H9 (cell line): ENCODE measurements at places on chromosomes 3 and 15.

DNA sequence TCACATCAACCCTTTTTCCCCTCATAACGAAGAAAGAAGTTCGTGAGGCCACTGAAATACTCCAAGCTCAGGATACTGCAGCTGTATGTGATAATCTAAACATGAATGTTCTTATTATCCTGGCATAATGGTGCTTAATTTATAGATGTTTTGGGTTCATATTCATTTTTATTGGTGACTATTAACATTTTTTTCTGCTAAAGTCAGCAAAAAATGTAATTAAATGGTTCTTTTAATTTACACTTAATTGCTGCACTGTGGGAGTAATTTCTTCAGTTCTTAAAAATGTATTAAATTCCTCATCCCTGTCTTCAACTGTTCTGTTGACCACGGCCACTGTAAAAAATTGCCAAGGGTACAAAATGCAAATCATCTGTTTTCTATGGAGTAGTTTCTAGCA, 95.6 kb downstream of the CDIN1 start:
- no peak for DNase-seq

GRCh38 chr15:45224621-45225217, 27.3 kb upstream of the SLC28A2 start:
- DNase-seq: no peak

DNA sequence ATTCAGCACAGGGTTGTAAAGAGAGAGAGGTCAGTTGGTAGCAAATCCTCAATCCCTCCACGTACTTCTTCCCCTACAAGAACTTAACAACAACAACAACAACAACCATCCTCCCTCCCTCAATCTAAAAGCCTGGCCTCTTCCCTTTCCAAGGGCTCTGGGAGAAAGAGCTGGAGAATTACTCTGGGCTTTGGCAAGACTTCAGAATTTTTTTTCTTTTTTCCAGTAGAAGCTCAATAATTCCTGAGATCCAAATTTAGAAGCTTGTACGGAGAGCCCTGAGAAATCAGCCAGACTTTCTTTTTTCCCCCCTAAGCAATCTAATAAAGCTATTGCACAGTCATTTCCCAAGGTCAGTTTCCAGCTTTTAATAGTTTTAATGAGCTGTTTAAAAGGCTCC, 95.8 kb upstream of the CACNA2D3 start:
- no peak for DNase-seq

- DNase-seq: no peak
Observed at GRCh38 chr3:72322264-72322976, 525.8 kb downstream of the SHQ1 start.

DNA sequence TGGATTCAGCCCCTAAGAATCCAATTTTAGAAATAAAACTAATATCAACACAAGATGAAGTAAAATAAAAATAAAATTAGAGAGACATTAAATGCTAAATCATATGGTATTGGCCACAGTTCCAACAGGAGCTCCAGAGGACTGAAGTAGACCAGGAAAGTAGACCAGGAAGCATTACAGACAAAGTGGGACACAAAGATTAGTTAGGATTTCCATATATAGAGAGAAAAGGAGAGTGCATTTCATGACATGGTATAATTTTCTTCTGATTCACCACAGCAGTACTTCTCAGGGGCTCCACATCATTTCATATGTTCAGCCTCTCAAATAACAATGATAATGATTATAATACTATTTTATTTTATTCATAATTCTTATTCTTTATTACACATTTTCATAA, 18.3 kb downstream of the FGF7 start:
- DNase-seq: no peak

DNA sequence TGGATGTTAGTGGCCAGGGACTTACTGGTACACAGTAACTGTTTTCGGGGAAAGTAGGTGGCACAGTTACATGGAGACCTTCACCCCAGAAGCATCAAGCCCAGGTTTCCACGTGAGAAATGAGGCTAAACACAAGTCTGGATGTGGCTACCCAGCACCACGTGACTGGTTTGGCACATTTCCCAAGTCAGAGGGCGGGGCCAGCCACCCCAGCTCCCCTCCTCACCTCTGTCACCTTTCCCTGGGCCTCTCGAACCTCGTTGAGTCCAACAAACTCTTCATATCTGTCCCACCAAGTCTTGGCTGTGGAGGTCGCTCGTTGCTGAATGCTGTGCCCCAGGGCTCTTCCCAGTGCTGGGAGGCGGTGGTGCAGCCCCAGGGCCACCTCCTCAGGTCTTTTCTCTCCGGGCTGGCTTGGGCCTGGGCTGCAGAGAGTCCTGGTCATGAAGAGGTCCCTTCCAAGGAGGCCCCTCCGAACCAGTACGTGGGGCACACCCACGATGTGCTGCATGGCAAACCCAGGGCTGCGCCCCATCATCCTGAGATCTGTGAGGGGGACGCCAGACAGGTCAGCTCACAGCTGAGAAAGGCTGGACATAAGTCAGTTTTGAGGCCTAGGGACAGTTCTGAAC, 4.8 kb upstream of the PLXNB1 start:
- DNase-seq: peak; percentile 20

GRCh38 chr3:2036076-2036475, 62.6 kb upstream of the CNTN4 start:
- DNase-seq: no peak

- no peak for DNase-seq
Observed at GRCh38 chr15:24718289-24719082, 42.9 kb downstream of the NPAP1 start.

- DNase-seq: no peak
Observed at GRCh38 chr3:148036331-148036876, 627.2 kb downstream of the ZIC1 start.

- no peak for DNase-seq
Observed at GRCh38 chr15:67307156-67307555, 52.6 kb downstream of the IQCH start.

- no peak for DNase-seq
Observed at GRCh38 chr15:94677202-94677790, 445.9 kb downstream of the MCTP2 start.

DNA sequence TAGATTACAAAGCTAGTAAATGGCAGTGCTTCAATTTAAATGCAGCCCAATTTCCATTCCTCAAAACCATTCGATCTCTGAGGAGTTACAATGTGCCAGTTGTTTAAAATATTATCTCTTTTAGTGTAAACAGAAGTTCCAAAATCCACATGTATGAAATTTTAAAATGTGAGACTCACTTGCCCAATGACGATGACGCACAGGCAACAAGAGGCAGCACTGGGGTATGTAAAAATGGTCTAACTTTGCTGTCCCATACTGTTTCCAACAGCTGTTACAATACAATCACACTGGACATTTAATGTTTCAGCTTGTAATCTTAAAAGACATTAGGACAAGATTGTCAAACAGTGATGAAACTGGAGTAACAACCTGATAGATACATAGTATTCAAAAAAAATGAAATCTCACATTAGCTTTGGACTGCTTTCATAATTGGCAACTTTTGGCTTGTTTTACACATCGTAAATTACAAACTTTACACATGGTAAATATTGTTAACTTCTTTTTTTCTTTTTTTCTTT, 12.2 kb downstream of the SLTM start:
- no peak for DNase-seq

- DNase-seq: no peak
Observed at GRCh38 chr3:126678693-126679317, 23.9 kb upstream of the TXNRD3 start.

GRCh38 chr15:88177451-88177850, 79.1 kb downstream of the NTRK3 start:
- DNase-seq: no peak

GRCh38 chr15:93257920-93258319, 168.9 kb upstream of the RGMA start:
- no peak for DNase-seq

DNA sequence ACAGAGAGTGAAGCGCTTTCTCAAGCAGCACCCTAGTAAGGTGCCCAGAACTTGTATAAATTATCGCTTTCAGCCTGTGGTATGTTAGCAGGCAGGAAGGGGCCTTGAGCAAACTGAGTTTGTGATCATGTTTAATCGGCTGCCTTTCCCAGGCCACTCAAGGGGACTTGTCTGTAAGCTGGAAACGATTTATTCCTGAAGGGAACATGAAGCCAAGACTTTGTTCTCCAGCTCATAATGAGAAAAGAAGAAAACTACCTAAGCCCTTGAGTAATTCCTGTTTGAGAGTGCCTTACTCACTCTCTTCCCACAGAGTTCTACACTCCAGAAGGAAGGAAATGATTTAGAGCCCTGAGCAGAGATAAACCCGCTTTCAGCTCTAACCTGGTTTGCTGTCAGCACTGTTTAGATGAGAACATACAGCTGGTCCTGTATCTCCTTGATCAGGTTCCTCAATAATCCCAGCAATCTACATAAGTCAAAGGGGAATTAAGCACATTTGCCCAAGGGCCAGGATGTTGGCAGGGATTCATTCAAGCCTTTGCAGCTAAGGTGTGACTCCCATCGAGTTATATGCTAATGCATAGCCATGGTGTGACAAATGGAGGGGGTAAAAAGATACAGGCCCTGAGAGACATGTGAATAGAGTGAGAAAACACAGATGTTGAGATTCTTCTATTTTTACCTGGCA, 187.7 kb upstream of the SLC24A5 start:
- no peak for DNase-seq

DNA sequence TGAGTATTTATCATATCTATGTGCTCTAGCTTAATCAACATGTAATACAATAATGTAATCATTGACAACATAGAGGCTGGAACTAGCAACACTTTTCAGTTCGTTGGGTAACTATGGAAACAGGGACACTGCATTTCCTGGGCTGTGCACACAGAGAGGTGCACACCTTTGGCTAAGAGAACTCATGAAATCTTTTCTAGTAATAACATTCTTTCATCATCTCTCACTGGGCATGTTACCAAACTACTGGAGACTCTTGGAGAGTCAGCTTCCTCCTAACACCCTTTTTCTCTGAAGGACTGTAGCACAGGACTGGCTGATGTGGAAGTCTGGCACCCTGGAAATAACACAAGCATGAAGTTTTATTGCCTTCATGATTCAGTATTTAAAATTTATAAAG, 135.6 kb downstream of the KCNMB2 start:
- no peak for DNase-seq

GRCh38 chr3:172129850-172130716, 90.7 kb downstream of the FNDC3B start:
- DNase-seq: no peak

GRCh38 chr3:25423780-25424588, 4.1 kb upstream of the RARB start:
- no peak for DNase-seq

DNA sequence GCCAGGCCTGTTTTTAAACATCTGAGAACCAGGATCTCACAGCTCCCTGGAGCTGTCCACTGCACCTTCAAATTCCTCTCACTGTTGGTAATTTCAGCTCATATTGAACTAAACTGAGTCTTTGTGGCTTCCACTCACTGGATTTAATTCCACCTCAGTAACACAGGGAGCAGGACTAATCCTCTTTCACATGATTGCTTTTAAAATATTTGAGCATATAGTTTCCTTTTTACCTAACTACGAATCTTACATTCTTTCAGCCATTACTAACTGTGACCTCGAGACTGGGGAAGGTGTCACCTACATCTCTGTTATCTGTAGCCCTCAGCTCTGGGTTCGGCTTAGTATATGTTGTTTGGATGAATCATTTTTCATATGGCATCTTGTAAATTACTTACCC, 194.3 kb upstream of the C2CD4B start:
- no peak for DNase-seq

- no peak for DNase-seq
Observed at GRCh38 chr15:39312984-39313383, 267.9 kb upstream of the THBS1 start.

DNA sequence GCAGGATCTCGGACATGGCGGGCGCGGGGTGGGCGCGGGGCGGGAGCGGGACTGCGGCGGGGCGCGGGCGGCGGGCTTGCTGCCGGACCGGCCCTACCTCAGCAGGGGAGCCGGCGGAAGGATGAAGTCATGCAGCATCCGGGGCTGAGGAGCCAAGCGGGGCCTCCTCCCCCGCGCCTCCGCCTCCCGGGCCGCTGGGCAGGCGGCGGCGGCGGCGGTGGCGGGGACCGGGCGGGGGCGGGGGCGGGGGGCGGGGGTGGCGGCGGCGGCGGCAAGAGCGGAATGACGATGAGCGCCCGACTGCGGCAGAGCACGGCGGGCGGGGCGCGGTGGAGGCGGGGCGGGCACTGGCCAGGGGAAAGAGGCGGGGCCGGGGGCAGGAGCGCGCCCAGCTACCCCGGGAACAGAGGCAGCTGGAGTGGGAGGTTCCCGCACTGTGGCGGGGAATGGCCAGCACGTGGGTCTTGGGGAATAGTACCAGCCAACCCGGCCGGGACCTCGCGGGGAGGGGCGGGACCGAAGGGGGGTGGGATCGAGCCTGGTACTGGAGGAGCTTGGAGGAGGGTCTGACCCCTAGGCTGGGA, at the start of gene CAMK2N2:
Gene CAMK2N2 (minus strand): TSS at position 284 of the 584 bp plus-strand sequence. CDS start 268 bp downstream, at position 16.
- DNase-seq: peak; percentile 95

DNA sequence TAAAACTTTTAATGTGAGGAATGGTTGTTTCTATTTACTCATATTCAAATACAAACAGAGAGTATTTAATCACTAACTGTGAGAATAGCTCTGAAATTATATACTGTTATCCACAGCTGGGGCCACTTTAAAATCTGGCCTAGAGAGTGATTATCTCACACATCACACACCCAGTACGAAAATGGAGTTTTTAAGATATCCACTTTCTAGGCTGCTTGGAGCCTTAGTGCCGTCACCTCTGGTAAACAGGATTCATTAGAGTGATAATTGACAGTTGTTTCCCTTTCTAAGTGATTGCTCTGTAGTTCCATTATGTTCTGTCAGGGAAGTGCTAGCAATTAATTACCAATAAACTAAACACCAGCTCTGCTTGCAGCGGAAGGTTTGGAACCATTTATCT, 942.4 kb downstream of the FHIT start:
- DNase-seq: no peak

DNA sequence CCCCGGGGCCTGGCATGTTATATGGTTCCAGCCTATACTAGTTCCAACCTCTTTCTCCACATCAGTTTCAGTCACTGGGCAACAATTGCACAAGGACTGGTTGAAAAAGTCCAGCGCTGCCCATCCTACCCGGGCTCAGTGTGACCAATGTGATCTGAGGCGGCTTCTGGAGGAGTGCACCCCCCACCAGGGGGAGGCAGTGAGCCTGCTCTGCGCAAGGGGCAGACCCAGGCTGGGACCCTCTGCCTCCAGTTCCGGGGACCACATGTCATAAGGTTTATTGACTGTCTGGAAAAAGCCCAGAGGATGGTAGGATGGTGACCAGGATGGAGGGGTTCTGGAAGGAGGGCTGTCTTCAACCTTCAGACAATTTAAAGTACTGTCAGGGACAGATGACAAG, 25.6 kb upstream of the NR2E3 start:
- DNase-seq: no peak

DNA sequence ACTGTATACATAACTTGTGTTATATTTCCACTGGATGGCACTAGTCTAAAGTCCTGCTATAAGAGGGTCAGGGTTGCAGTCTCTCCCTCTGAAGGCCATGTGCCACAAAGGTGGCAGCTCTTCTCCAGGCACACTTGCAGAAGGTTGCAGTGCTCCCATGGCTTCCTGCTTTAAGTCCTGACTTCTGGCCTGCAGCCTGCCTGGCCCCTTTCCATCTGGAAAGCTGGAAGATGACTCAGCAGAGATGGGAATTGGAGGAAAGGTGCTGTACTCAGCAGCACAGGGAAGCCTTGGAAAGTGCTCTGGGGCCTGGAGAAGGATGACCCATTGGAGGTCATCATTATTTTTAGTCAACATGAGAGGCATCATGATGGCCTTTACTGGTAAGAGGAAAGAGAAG, 40.9 kb upstream of the MRPL3 start:
- DNase-seq: peak; percentile 28
